ENCODE measurements at places on chromosomes 1 and 21.
A peak's percentile ranks its signal among the peaks of the same experiment; 100 is the strongest.

DNA sequence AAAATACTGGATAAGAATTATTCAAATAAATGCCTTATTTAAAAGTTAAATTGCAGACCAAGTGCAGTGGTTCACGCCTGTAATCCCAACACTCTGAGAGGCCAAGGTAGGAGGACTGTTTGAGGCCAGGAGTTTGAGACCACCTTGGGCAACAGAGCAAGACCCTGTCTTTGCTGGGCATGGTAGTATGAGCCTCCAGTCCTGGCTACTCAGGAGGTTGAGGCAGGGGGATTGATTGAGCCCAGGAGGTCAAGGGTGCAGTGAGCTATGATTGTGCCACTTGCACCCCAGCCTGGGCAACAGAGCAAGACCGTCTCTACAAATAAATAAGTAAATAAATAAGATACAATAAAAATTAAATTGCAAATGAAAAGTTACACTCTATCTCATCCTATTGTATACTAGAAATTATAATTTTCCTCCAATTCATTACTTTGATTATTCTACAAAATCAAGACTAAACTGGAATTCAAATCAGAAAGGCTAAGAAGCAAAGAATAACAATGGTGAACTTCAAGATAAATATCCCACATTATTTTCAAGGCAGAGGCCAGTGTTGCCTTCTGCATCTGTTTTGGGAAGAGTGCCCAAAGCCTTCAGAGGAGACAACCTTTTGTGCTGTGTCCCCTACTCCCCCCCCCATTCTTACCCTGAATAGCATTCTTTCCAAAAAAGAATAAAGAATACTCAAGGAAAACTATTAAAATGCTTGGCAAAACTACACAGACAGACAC, 73.3 kb upstream of the IRF2BP2 start:
- no peak for DNase-seq

- DNase-seq = peak; percentile 58
These were observed 2.0 kb upstream of the NID1 start for GRCh38 chr1:236066828-236067386.

DNA sequence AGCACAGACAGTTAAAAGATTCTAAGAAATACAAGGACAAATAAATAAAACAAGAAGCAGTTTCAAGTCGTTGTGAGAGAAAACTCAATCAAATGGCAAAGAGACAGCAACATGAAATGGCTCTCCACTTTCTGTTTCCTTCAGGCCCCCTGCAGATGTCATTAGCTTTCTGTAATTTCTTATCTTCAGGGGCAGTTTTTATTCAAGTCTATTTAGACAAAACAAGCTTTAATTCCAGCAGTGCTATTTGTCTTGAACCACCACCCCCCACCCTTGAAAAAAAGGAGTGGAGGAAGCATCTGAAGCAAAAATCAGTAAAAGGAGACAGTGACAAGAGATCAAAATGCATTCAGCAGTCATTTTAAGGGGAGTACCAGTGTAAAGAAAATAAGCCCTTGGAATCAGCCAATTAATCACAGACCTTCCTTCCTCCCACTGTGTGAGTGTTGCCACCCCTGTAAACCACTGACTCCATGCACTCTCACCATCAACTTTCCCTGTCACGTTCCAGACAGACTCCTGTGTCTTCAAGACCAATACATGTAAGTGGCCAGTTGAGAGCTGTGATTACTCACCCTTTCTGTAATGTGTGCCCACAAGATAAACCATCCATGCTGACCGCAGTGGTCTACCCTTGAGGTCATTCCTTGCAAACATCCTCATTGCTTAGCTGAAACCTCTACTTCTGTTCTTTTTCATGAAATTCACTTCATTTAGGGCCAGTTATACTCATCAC, 136.1 kb upstream of the HOOK1 start:
- DNase-seq = no peak

GRCh38 chr1:194618101-194618500, 1431.7 kb upstream of the B3GALT2 start:
- no peak for DNase-seq

DNA sequence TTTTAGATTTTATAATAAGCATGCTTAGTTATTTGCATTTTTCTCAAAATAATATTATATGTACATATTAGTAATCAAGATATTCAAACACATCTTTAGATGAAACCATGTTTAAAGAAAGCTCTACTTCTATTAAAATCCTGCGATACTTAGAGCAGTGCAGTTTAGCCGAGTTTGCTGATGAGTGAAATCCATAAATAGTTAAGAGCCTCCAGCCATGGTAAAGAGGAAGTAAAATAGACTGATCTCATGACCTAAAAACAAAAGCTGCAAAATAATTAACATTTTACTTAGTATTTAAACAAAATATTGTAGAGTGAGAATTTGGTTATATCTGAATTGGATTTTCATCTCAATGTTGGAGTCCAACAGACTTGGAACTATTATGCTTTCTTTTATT, 147.4 kb upstream of the NRIP1 start:
- DNase-seq = no peak

GRCh38 chr1:94793296-94793656, 26.9 kb upstream of the SLC44A3 start:
- DNase-seq = no peak

- no peak for DNase-seq
These were observed 2.7 kb upstream of the HSPG2 start for GRCh38 chr1:21939650-21940374.

- no peak for DNase-seq
These were observed 1.9 kb upstream of the CSRP1 start for GRCh38 chr1:201508809-201509208.

DNA sequence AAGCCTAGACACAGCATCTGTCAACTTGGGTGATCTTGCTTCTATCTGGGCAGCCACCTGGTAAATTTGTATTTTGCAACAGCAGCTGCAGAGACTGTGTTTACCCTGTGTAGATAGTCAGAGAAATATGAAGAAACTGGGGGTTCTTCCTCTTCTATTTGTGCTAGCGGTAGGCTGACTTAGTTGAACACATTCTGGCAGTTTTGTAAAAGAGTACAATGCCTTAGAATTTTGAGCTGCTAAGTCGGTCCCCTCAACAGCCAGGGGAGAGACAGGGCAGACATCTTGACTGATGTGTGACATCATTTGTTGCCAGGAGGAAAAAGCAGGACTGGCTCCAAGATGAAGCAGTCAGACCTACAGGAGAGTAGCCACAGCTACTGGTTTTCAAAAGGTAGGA, 53.7 kb downstream of the KCNJ6 start:
- DNase-seq = no peak

DNA sequence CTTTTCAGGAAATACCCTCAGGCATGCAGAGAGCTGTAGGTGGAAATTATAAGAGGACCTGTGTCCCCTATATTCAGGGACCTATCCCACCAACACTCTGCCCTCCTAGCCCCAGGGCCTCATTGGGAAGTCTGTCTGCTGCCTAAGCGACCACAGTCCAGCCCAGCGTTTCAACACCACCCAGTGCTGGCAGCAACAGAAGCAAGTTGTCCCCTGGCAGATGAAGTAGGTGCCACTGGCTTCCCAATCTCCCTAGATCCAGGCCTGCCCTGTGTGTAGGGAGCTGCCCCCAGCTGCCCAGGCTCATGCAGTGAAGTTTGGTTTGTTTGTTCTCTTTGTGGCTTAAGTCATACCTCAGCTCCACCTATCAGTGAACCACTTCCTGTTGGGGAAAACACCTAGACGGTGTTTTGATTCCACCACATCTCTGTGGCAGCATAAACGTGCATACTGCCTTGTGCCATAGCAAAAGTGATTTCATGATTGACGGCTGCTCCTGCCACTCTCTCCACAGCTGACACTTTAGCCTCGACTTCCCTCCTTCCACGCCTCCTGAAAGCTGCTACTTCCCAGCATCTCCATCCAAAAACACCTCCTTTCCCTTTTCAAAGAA, 8.1 kb upstream of the LEFTY1 start:
- DNase-seq = peak; percentile 69

Data from effector memory CD8-positive, alpha-beta T cell (primary cell).